ENCODE measurements at places on chromosomes 7 and 10.

DNA sequence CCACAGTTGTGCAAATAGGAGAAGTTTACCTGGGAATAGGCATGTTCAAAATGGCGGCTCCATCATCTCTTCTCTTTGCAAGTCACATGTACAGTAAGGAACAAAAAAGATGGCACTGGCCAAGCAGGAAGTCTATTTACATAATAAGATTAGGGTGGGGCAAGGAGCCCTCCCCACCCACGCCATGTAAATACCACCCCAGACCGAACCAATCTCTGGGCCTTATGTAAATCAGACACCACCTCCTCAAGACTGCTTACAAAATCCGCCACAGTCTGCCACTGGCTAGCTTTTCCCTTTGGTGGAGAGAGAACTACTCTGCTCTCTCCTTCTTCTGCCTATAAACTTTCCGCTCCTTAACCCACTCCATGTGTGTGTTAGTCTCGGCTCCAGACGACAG is 1496.3 kb downstream of the REEP3 start:
- no peak for DNase-seq

- no peak for DNase-seq
Observed at GRCh38 chr10:132255489-132256344, 52.0 kb downstream of the STK32C start.

DNA sequence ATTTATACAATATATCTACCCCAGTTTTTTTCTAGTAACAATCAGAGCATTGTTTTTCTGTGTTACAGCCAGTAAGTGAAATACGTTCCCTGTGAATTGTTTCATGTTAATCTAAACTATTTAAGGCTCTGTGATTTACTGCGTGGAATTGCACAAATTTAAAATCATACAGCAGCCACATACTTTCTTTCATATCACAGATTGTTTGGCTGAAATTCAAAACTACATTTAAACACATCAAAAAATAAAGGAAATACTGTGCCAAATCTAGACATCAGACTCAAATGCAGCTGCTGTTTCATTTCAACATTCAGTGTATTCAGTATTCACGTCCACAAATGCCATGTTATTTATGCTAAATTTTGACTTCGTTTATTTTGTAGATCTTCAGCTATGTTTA is 242.6 kb upstream of the HGF start:
- no peak for DNase-seq

DNA sequence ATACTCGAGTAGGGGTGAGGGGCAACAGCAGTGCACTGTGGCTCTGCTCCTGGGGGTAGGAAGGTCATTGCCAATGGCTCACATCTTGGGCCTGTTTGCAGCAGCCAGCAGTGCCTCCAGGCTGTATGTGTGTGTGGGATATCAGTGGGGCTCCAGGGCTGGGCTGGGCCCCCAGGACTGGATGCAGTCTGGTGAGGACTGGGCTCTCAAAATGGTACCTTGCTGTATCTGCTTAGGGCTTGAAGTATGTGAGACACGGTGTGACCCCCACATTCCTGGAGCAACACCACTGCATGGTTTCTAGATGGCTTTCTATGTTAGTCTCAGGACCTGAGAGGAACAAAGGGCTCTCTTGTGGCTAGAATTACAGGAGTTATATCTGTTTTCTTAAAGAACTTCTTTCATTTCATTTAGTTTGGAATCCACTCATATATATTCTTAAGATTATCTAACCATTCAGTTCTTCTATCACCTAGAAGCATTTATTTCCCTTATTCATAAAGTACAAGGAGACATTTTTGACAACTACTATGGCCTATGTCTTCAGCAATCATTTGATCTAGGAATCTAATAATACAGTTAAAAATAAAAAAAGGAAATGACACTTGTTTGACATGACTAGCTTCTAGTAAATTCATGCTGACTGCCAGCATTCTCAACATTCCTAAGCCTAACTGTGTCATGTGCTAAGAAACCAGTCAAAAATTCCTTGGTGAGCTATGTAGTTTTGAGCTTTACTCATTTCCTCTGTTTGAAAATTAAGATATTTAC is 443.2 kb upstream of the SEMA3A start:
- no peak for DNase-seq

All from right hindlimb (tissue), 1 donor.